NCI-H2171 (cell line): ENCODE measurements at places on chromosomes 16 and 17.

- DNase-seq: no peak
Measured at GRCh38 chr16:29667755-29668154, 4.7 kb downstream of the SPN start.

- DNase-seq: no peak
Measured at GRCh38 chr16:3832668-3833067, 47.8 kb downstream of the CREBBP start.

- DNase-seq: no peak
Measured at GRCh38 chr17:79779084-79779529, 1.2 kb downstream of the CBX2 start.

DNA sequence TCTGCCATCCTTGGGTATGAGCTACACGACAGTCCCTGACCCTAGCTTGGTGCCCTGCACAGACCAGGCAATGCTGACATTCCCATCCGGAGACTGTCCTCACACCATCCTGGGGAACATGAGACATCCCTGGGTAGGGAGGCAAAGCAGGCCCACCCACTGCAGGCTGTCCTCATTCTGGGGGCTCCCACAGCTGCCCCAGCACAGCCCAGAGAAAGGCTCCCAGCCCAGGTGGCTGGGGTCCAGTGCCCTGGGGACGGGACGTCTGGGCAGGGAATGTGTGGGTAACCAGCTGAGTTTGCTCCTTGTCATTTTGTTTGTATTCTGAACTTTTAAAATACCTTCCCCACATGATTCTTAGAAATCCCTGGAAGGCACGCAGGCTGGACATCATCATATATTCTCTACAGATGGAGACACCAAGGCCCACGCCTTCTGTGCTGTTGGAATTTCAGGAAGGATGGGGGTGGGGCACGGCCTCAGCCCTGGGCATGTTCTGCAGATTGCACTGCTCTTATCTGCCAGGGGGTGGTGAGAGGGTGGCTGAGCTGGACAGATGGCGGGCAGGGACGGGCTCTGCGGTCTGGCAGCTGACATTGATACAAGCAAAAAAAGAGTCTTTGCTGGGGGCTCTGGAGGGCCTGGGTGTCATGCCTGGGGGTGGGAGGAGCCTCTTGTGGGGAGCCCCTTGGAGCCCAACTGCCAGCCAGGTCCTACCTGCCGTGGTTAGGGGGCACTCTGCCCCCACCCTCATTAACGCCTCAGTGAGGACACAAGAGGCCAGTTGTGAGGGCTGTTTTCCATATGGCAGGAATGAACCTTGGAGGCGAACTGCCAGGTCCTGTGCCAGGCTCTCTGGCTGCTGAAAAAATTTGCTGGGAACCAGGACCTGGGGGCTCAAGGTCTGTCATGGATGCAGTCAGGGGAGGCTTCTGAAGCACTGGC is 28.4 kb downstream of the LRRC75A start:
- DNase-seq: peak; percentile 75
